ENCODE measurements at places on chromosomes 12 and 14.

GRCh38 chr14:78614593-78614992 is 444.4 kb downstream of the NRXN3 start:
- no peak for DNase-seq

- DNase-seq, result no peak
Measured at GRCh38 chr12:108390495-108391203, 51.5 kb upstream of the CMKLR1 start.

DNA sequence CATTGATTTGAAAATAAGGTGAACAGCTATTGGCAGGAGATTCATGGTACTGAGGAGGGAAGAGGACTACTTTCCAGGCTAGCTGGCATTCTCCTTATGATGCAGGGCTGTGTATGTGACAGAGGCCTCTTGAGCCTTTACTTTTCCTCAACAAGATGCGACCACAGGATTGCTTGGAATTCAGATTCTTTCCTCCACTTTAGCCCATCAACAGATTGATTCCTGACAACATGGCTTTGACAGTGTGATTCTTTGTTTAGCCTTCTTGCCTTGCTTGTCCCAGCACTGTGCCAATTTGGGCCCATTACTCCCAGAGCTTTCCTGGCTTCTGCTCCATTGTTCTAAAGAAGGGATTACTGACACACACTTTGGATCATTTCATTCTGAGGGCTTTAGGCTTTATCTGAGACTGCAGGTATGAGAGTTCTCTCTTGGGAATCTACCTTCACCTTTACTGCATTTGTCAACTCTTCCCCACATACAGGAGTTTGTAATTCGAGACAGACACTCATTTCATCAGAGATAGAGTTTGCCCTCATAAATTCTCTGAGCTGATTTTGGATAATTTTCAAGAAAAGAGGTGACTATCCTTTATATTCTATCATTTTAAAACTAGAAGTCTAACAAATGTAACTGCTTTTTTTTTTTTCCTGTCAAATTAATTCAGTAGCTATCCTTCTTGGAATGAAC is 206.4 kb upstream of the GZMB start:
- no peak for DNase-seq

GRCh38 chr14:89365061-89365801 is 51.8 kb downstream of the FOXN3 start:
- no peak for DNase-seq

- DNase-seq, result no peak
Measured at GRCh38 chr12:97168804-97169203, 261.7 kb downstream of the NEDD1 start.

- DNase-seq, result no peak
Measured at GRCh38 chr14:50794068-50794645, 36.8 kb downstream of the NIN start.

- DNase-seq, result no peak
Measured at GRCh38 chr12:1171657-1172408, 180.8 kb downstream of the ERC1 start.

GRCh38 chr14:29039171-29039570 is 272.6 kb downstream of the FOXG1 start:
- no peak for DNase-seq

DNA sequence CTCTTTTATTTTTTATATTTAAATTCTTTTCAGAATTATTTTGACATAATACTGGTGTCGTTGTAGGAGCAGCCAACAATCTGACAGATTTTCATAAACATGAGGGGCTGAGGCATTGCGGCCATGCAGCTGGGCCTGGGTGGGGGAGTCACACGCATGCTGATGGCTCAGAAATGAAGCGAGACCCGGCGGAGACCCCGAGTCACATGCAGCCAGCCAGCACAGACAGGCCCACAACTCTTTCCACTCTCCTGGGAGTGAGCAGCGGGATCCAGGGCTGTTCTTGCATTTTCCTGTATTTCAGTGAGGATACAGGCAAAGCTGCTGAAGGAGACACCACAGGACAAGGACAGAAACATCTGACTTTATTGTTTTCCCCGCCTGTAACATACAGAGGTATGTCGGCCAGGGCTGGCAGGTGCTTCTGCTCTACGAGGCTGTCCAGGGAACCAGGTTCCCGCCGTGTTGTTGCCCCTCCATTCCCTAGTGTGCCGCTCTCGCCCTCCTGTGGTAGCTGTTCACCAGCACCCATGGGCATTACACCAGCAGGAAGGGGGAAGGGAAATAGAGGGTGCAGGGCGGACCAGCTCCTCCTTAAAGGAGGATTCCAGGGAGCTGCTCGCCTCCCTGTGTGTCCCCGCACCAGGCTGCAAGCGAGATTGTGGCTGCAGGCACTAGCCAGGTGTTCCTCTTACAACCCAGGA is 30.5 kb downstream of the FZD10 start:
- no peak for DNase-seq

- DNase-seq, result no peak
Measured at GRCh38 chr12:118870551-118870950, 110.8 kb upstream of the SRRM4 start.

GRCh38 chr12:53500142-53500775 is 824 bp upstream of the TARBP2 start:
- DNase-seq, result peak; percentile 29

DNA sequence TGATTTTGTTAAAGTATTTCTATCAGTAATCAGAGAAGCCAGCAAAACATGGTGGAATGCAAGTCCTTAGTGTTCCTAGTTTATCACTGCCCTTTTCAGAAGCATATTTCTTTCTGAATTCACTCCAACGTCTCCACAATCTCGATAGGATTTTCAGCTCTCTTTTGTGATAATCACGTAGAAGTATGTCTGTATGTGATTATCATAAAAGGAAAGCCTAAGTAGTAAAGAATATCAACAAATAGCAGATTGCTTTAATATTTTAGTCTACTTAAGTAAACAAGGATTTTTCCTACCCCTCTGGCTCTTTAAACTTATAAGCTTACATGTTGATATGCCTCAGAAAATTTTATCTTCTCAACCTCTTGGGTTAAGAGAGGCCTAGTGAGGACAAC is 147.4 kb upstream of the NUDT4 start:
- no peak for DNase-seq

DNA sequence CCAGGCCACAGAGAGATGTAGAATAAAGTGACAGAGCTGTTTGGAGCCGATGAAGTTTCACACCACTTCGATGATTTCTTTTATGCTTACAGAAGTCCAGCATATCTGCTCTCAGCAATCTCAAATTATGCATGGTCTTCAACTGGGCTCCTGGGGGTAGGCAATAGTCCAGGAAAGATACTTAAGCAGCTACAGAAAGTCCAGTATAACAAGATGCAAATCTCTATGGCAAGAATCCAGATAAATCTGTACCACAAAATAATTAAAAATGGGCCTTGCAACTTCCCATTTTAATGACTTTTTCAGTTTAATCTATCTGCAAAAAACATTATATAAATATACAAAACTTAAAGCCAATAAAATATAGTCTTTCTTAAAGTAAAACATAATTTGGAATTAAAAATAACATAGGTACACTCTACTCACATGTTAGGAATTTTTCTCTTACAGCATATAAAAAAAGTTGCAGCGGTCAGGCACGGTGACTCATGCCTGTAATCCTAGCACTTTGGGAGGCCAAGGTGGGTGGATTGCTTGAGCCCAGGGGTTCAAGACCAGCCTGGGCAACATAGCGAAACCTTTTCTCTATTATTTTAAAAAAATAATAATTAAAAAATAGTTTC is 20.5 kb upstream of the RAD51AP1 start:
- peak; percentile 74 for DNase-seq

GRCh38 chr12:99043319-99043914 is 398.3 kb downstream of the APAF1 start:
- DNase-seq, result peak; percentile 61

GRCh38 chr12:116339800-116340371 is 62.4 kb upstream of the MED13L start:
- DNase-seq, result no peak

DNA sequence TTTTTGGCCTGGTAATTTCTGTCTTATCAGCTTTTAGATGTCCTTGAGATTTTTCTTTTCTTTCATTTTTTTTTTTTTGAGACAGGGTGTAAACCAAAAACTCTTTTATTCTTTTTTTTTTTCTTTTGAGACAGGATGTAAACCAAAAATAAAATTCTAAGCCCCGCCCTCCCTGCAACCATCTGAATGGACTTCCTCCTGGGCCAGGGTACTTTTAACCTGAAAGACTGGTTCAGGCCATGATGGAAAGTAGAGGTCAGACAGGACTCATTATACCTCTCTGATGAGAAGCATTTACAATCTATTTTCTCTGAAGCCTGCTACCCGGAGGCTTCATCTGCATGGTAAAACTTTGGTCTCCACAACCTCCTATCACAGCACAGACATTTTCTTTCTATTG is 33.5 kb upstream of the TCL1B start:
- DNase-seq, result no peak

- DNase-seq, result no peak
Measured at GRCh38 chr14:49427117-49427516, 159.1 kb downstream of the RPS29 start.

DNA sequence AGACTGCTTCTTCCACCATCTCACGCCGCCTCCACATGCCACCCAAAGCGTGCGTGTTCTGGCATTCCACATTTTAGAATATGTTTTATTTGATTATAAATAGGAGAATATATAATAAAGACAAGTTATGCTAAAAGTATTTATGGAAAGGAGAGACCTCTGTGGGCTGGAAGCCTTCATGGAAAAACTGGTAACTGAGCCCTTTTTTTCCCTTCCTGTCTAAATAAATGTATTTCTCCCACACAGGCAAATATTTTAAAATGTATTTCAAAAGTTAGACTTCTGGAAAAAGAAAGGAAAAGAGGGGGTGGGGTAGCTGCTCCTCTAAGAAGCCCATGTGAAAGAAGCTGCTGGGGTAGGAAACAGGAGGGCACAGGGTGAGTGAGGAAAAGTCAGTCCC is 16.1 kb upstream of the NR4A1 start:
- DNase-seq, result no peak

GRCh38 chr14:101825797-101826196 is 64.3 kb downstream of the PPP2R5C start:
- no peak for DNase-seq

DNA sequence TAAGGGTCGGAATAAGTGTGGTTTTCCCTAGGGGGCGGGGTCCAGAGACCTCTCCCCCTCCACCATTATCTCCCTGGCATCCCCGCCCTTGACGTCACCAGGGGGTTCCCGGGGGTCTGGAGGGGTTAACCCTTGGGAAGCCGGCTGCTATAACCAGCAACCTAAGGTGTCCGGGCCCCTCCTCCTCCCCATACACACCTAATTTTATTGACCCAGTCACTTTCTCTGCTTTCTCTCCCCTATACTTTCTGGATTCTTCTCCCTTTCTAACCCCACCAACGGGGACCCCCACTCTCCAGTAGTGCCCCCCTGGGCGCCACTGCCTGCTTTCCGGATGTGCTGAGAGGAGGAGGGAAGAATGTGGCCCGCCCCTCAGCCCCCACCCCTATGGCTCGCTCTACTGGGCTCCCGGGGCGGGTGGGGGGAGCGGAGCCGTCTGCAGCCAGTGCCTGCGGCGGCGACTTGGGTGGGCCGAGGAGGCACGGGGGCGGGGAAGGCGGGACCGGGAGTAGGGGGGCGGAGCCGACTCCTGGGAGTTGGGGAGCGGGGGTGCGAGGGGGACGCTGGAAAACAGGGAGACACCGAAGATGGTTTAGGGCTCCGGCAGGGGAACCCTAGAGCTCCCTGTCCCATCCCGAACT is 1.8 kb downstream of the GLI1 start:
- no peak for DNase-seq

DNA sequence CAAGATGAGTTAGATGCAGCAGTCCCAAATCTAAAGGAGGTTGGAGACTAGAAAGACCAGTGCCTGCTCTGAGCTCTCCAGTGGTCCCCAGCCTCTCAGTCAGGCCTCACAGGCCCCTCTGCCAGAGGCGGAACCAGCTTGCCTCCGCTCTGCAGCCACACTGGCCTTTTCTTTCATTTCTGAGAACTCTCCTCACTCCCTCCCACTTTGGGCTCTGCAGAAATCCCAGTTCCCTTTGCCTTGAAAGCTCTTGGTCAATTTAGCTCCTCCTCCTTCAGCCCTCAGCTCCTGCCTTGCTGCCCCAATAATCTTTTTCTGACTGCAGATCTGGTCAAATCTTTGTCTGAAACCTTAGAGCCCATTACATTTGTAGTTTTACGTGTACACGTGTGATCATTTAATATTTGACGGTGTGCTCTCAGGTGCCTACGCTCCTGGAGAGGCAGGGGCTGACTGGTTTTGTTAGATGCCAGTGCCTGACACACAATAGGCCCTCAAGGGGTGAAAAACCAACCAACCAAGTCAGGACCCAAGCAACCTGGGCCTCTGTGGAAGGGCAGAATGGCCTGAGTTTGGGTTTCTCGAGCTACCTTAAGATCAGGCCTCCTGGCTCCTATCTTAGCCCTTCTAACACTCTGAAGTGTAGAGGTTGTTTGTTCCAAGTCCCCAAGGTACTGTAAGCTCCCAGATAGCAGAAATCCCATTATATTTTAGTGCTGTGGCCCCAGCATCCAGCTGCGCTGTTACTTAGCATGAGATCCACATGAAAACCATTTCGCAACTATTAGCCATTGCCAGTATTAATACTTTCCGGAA is 1.1 kb upstream of the NUDT4 start:
- no peak for DNase-seq

DNA sequence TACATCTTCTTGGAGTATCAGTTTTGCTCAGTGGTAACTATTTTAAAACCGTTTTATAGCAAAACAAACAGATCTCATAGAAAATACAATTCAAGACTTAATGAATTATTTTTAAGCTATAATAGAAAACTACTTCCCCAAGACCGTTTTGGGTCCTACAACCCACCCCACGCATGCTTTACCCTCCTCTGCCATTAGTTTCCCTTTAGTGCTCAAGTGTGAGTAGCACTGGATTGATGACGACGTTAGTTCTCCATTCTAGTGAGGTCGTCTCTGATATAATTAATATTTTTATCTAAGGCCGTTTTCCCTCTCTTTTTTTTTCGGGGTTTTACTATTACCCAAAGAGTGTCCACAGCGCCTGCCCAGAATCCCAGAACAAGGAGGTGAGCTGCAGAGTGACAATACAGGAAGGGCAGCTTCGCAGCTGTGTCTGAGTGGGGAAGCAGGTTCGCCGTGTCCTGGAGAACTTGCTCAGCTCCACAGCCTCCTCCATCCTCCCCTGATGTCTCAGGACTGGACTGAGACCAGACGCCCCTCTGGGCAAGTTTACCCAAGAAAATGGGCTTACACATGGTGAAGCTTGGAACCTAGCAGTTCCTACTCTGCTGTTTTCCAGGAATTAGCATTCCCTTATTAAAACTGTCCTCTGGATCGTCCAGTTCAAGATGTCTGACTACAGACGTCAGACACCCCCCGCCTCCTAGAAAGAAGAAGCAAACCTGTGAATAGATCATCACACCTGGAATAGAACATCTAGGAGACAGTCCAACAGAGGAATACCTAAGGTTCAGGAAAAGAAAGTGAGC is 31.9 kb upstream of the MON2 start:
- no peak for DNase-seq

- no peak for DNase-seq
Measured at GRCh38 chr14:88196925-88197324, 126.1 kb downstream of the KCNK10 start.
